Renal pelvis (tissue), 12 donors: ENCODE measurements at places on chromosomes 2 and 18.

- no peak for DNase-seq
These were observed 327.1 kb downstream of the CMPK2 start for GRCh38 chr2:6538607-6539006.

DNA sequence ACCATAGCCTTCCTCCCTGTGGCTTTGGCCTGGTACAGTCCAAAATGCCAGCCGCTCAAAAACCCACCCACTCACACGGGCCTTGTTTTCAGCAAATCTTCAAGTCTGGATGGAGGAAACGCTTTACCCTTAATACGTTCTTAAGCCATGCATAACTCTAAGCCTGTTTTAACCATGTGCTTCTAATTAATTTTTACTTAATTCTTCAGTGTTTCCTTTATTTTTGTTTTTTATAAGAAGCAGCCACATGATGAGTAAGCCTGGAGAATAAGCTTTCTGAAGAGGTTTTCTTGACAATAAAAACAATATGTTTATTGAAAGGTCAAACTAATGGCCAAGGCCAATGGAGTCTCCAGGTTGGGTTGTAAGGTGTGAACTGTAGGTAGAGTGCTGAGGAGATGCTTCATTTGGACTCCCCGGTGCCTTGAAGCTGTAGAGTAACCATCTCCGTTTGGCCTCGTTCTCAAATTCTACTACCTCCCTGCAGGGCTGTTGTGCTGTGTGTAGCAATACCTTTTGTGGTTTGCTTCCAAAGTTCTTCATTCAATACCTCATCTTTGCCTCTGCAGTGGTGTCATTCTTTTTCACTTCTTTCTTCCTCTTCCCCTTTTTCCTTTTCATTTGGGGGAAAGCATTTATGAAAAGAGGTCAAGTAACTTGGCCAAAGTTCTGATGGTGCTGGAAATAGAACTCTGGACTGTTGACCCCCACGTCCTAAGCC, 113.7 kb downstream of the PRKCE start:
- DNase-seq = no peak

DNA sequence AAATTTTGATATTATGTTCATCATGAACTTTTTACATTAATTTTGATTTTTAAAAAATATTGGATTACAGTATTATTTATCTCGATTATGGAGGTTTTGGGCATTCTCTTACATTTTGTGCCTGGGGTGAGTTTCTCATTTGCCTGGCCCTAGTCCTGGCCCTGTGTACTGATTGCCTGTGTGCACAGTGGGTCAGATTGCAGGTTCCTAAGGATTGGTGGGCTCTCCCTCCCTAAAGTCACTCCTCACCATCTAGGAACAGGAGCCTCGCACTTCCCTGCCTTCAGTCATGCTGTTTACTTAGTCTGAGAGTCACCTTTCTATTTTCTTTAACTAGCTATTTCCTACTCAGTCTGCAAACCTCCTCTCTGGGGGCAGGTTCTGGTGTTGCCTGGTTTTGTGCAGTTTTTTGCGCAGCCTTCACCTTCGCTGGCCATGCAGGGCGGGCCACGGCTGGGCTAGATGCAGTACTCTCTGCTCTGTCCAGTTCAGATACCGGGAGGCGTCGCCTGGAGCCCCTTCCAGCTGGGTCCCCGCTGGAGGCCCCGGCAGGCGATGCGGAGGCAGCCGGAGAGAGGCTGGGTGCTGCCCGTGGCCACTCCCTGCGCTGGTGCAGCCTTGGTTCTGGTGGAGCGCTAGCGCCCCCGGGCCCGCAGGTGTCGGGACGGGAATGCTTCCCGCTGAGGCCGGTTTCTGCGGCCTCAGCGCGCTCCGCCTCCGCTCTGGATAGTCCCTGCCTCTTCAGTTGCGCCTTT, 23.3 kb upstream of the MC5R start:
- DNase-seq = peak; percentile 68

GRCh38 chr18:47601581-47602272, 328.7 kb downstream of the SMAD2 start:
- no peak for DNase-seq

DNA sequence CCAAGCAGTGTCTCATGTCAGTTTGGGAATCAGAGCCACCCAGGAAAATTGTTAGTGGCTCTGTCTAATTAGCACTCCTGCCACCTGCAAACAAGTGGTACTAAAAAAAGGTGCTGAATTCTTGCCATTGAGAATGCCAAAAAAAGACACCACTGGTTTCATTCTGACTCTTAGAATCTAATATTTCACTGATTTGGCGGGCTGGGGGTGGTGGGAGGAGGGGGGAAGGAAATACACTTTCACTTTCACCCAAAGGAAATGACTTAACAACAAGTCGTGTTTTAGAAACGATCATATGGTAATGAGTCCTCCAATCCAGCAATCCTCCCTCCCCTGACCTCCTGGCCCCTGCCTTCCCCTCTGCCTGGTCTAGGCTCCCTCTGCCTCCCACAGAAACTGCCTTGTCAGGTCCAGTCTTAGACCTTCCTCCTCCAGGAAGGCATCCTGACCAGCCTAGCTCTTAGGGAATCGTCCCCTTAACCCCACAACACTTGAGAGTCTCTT, 4.4 kb upstream of the KLHL29 start:
- DNase-seq = no peak

- DNase-seq = no peak
These were observed 185.8 kb downstream of the GFPT1 start for GRCh38 chr2:69201259-69201658.

- no peak for DNase-seq
These were observed 127.5 kb downstream of the NFATC1 start for GRCh38 chr18:79523206-79523735.

GRCh38 chr2:127658641-127659407, 12.9 kb downstream of the GPR17 start:
- no peak for DNase-seq

GRCh38 chr2:130884013-130884412, 47.3 kb downstream of the ARHGEF4 start:
- DNase-seq = no peak

GRCh38 chr2:239991689-239992314, 33.3 kb downstream of the NDUFA10 start:
- DNase-seq = peak; percentile 42

DNA sequence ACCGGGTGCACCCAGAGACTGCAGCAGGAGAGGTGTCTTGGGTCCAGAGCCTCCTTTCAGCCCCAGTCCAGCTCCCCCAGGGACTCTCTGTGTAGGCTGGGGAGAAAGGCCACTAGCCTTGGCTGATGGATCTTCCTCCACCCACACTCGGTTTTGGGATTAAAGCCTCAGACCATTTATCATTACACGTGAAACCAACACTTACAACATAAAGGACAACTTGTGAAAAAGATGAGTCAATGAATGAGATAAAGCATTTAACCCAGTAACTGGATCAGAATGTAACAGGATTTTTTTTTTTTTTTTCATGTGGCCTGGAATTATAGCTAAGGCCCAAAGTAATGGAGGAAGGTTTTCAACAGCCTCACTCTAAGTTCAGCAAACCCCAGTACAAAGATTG, 32.1 kb downstream of the NAT8 start:
- no peak for DNase-seq

DNA sequence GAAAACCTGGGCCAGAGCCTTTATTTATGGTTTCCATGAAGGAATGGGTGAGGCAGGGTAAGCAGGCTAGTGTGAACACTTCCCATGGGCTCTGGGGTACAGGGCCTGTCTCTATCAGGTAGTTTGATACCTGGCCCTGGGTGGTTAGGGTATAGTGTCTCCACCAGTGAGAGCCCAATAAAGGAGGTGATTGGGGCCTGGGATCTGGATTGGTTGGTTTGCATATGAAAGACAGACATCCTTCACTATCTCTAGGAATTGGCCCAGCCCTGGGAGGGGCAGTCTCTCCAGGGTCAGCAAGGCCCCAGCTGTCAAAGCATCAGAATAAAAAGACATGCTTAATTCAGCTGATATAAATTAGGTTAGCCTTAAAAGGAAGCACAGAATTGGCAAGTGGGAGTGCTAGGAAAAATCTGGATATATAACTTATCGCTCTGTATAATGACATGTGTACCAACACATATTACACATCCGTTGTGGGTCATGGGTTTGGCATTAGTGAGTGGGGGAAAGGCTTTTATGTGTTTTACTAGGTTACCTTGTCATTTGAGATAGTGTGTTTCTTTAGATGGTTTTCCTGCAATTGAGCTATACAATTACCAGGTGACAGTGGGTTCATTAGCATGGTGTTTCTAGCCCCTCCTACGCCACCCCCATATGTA, 18.5 kb upstream of the TMEM178A start:
- no peak for DNase-seq

GRCh38 chr2:119996148-119996547, 16.7 kb upstream of the EPB41L5 start:
- DNase-seq = no peak
